ACHN (cell line): ENCODE measurements at places on chromosomes 13 and 19.
A peak's percentile ranks its signal among the peaks of the same experiment; 100 is the strongest.

- no peak for DNase-seq
Measured at GRCh38 chr13:113414335-113414734, 39.0 kb downstream of the ADPRHL1 start.

DNA sequence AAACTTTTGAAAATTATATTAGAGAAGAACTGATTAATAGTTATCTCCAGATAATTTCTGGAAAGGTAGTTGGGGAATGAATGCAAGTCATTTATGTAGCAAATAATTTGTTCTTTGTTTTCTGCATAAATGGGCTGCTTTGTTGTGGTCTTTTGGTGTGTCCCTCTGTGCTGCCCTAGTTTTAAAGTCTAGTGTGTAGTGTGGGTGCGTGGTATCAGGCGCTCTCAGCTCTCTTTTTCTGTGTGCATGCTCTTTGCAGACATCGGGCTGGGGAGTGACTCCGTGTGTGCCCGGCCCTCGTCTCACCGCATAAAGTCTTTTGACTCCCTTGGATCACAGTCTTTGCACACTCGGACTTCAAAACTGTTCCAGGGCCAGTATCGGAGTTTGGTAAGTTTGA is 94.5 kb downstream of the ARHGEF7 start:
- no peak for DNase-seq

DNA sequence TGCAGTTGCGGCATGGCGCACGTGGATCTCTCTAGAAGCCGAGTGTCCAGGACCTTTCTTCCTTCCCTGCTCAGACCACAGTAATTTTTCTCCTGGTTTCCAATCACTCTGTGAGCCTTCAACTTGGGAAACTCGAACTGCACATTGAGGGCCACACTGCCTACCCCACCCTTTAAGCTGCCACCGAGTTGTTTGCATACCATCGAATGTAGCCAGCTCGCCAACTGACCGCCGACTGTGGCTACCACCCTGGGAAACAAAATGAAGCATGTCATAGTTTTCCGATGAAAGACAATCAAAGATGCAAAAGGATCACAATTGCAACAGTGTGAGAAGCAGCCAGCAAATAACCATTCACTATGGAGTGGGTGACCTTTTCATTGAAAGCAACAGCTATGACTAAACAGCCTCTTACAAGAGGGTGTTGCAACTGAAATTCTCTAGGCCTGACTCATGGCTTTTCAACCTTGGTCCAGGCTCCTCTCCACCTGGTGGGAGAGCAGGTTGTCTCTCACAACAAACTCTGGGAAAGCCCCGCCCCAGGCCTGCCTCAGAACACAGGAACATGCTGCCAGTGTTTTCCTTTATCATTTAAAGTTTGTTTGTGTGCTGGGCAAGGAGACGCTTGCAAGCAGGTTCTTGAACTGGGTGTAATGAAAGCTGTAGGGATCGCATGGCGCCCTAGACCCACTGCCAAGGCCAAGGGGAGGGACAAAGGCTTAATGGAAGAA is 141.7 kb upstream of the SERP2 start:
- DNase-seq: peak; percentile 92

DNA sequence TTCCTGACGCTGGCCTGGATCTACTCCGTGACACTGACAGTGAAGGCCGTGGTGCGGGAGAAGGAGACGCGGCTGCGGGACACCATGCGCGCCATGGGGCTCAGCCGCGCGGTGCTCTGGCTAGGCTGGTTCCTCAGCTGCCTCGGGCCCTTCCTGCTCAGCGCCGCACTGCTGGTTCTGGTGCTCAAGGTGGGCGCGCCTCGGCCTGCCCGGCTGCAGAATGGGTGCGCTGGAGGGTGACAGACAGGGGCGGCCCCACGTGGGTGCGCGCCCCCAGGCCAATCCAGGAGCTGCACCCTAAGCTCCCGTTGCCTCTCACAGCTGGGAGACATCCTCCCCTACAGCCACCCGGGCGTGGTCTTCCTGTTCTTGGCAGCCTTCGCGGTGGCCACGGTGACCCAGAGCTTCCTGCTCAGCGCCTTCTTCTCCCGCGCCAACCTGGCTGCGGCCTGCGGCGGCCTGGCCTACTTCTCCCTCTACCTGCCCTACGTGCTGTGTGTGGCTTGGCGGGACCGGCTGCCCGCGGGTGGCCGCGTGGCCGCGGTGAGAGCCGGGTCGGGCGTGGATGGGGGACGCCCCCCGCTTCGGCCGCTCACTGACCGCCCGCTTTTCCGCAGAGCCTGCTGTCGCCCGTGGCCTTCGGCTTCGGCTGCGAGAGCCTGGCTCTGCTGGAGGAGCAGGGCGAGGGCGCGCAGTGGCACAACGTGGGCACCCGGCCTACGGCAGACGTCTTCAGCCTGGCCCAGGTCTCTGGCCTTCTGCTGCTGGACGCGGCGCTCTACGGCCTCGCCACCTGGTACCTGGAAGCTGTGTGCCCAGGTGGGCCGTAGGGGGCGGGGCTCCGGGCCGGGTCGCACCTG is 7.2 kb downstream of the ABCA7 start:
- DNase-seq: no peak

GRCh38 chr19:17751103-17751911 is at the start of gene FCHO1:
TSS of gene FCHO1 (plus strand) at chr19:17751477. CDS start at chr19:17755165, 3,688 bp downstream.
- DNase-seq: no peak

DNA sequence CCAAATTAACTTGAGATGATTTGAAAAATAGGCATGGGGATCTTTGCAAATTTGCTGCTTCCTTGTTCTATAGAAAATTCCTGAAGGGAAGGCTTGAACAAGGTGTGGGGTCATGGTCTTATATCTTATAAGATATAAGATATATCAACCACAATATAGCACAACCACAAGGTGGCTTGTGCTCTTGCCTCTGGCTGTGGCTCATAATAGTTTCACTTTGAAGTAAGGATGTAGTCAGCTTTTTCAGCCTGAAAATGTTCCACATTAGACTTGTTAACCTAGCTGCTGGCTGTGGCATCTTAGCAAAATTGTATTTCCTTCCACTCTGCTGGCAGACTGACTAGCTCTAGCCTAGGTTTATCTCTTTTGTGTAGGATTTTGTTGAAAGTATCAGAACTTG is 169.7 kb downstream of the KLF5 start:
- DNase-seq: peak; percentile 38

- no peak for DNase-seq
Measured at GRCh38 chr13:85755123-85755522, 44.1 kb downstream of the SLITRK6 start.

DNA sequence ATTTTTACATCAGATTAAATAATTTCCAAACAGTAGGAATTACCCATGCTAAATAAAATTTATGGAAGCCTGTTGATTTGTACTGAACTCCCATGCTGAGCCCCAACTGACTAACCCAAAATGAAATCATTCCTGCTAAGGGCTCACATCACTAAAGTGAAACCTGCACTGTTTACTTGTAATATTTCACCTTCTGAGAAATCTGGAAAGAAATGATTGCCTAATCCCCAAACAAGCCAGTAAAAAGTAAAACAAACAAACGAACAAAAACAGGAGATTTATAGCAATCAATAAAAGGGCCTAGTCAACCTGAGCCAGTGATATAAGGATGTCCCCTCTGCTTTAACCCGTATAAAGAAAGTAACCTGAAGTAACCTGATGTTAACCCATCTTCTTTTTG is 1599.8 kb downstream of the OLFM4 start:
- no peak for DNase-seq

DNA sequence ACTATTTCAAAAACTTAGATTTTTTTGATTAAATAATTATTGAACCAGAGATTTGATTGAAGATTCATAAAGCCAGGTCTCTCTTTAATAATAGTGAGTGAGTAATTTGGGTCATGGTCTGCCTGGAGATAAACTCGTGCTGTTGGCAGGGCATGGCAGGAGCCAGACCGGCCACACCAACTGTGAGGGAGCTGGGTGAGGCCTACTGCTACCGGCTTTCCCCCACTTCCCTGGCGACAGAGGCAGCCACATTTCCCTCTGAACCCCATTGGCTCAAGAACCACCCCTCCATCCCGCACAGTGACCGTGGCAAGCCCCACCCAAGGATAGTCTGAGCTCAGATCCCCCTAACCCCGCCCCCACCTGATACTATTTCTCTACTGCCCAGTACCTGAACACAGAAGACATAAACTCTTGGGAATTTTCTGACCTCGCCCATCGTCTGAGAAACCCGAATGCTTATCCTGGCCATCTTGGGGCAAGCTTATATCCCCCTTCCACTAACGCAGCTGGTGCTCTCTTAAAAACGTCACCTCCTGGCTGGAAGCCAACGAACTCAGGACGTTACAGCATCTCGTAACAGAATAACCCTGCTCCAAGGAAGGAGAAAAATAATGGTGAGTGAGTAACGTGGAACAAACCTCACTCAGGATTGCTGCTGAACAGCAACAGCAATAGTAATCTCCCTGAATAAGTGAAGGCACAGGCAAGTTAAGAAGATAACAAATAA is 627.6 kb upstream of the PCDH9 start:
- DNase-seq: no peak

DNA sequence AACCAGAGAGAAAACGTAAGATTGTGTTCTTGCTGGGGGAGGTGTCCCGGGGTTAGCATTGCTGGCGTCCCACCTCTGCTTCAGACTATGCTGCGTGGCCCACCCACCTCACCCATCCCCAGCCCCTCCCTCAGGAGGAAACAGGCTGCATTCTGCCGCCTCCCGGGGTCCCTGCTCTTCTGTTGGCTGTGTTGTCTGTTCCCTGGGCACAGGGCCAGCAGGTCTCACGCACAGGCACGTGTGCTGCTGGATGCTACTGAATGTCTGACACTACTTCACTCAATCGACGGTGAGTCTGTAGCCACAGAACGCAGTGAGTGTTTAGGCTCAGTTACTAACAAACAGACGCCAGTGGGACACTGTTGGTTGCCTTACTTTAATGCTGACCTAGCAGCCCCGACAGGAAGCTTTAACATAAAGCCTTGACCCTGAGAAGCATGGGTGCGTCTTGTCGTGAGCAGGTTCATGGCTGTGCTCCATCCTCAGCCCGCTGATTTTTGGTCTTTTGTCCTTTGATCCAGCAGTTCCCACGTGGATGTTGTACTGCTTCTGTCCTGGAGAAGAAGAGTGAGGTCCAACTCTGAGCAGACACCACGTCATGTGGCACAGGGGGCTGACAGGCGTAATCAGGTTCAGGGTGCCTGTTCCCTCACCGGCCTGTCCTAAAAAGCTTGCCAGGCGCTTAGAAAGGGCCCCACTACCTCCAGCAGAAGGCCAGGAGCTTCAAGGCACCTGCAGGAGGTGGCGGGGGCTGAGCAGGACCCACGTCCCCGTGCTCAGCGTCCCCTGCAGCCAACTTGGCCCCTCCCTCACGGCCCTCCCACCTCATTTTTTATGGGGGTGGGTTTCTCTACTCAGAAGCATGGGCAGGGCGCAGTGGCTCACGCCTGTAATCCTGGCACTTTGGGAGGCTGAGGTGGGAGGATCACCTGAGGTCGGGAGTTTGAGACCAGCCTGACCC is 26.0 kb downstream of the NAXD start:
- no peak for DNase-seq

GRCh38 chr13:44697058-44697457 is 120.9 kb upstream of the TSC22D1 start:
- no peak for DNase-seq

- no peak for DNase-seq
Measured at GRCh38 chr13:111076155-111077013, 38.7 kb upstream of the ARHGEF7 start.

- no peak for DNase-seq
Measured at GRCh38 chr19:54106716-54107115, 4.1 kb downstream of the NDUFA3 start.

GRCh38 chr19:42563352-42564210 is 31.1 kb downstream of the CEACAM8 start:
- DNase-seq: peak; percentile 35

- peak; percentile 41 for DNase-seq
Measured at GRCh38 chr13:51681037-51681678, 96.9 kb downstream of the WDFY2 start.

- DNase-seq: no peak
Measured at GRCh38 chr13:109655206-109655600, 131.2 kb downstream of the IRS2 start.

- DNase-seq: peak; percentile 70
Measured at GRCh38 chr19:50679177-50680125, 30.2 kb downstream of the C19orf81 start.

- no peak for DNase-seq
Measured at GRCh38 chr13:82713687-82714405, 1168.4 kb downstream of the SLITRK1 start.

DNA sequence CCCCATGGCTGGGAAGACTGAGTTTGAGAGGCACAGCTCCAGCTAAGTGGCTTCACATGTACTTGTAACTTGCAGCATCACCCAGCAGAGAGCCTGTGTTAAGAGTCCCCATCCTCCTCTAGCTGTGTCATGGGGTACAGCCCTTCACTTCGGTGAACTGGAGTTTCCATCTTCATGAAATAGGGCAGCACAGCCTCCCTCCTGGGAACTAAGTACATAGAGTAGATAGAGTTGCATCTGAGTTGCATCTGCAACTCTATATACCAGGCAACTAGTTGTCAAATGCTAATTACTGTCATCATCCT is 1.2 kb downstream of the PRDX2 start:
- DNase-seq: no peak

- DNase-seq: peak; percentile 46
Measured at GRCh38 chr19:10654610-10655456, 687 bp downstream of the ILF3 start.

GRCh38 chr13:45490068-45490467 is 25.3 kb downstream of the COG3 start:
- DNase-seq: peak; percentile 33

GRCh38 chr13:27622881-27623280 is 1.2 kb downstream of the POLR1D start:
- DNase-seq: no peak

DNA sequence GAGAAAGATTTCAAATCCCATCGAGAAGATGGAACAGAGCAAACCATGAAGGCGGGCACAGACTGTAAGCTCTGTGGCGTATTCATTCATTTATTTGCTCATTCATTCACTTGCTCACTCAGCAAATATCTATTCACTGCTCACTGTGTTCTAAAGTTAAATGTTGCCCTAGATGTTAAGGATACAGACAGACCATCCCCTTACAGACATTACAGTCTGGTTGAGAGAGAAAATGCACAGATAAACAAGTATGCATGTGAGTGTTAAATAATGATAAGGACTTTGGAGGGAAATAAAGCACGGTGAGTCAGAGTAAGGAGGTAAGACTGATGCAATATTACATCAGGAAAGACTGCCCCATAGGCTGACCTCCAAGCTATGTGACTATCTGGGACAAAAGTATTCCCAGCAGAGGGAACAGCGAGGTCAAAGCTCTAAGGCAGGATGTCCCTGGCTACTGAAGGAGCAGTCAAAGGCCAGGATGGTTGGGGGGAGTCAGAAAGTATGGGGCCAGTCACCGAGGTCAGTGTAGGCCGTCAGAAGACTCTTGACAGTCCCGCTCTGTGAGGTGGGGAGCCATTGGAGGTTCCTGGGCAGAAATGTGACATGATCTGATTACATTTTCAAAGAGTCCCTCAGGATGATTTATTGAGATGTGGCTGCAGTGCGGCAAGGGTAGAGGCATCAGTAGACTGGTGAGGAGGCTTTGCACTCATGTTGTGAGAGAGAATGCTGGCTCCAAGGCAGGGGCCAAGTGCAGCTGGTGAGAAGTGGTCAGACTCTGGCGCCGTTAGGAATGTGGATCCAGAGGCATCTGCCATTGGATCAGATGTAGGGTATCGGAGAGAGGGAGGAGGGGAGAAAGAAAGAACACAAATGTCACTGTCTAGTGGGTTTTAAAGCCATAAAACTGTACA is 37.9 kb downstream of the MBNL2 start:
- peak; percentile 31 for DNase-seq

- no peak for DNase-seq
Measured at GRCh38 chr19:42629191-42629590, 34.5 kb upstream of the CEACAM8 start.
